ENCODE measurements at places on chromosomes 11 and 22.

DNA sequence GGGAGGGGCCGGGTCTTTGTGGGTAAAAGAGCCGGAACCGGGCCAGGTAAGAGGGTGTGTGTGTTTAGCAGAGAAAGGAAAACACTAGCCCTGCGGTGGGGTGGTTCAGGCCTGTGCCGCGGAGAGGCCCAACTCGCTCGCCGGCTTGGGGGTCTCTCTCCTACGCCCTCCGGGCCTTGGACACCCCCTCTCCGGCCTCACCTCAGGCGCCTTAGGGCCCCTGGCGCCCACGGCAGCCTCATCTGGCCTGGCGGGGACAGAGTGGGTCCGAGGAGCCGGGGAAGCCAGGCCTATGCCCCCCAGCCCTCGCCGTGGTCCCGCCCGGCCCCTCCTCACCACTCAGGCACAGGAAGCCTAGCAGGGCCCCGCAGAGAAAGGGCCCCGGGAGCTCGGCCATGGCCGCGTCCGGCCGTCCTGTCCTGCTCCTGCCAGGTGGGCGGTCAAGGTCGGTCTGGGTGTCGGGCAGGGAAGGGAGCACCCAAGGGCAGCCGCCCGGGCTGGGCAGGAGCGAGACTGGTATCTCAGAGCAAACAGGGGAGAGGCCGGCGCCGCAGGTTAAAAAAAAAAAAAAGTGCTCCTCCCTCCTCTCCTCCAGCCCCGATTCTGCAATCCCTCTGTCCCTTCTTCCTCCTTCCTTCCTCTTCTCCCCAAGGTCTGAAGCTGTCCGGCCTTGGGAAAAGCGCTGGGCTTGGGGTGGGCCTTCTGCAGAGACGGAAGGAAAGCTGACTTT is at the start of gene VSIG2:
Gene VSIG2, minus strand, starts transcription at position 515 of the 730 bp plus-strand sequence. Its CDS starts 118 bp downstream, at position 397.
- no peak for DNase-seq

- DNase-seq: no peak
Observed at GRCh38 chr11:46603704-46604308, 10.0 kb upstream of the AMBRA1 start.

- DNase-seq: no peak
Observed at GRCh38 chr11:1812801-1813200, 22.0 kb upstream of the SYT8 start.

DNA sequence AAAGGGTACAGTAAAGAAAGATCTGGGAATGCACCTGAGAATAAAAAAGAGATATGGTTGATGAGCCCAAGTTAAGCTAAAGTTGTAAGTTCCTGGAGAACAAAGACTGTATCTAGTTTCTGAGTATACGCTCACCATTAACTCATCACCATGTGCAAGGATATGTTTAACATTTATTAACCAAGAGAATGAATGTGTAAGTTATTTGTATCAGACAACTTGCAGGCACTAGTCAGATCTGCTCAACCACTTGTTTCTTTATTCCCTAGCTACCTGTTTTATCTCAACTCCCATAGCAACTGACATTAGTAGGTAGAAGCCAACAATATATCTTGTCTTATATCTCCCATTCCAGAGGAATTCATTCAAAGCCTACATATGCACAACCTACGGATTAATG is 74.9 kb upstream of the KCNA4 start:
- DNase-seq: no peak

- DNase-seq: no peak
Observed at GRCh38 chr11:1608363-1608762, at the start of gene KRTAP5-3. TSS of gene KRTAP5-3 (minus strand) at chr11:1608463. CDS start at chr11:1608385, 78 bp downstream.

DNA sequence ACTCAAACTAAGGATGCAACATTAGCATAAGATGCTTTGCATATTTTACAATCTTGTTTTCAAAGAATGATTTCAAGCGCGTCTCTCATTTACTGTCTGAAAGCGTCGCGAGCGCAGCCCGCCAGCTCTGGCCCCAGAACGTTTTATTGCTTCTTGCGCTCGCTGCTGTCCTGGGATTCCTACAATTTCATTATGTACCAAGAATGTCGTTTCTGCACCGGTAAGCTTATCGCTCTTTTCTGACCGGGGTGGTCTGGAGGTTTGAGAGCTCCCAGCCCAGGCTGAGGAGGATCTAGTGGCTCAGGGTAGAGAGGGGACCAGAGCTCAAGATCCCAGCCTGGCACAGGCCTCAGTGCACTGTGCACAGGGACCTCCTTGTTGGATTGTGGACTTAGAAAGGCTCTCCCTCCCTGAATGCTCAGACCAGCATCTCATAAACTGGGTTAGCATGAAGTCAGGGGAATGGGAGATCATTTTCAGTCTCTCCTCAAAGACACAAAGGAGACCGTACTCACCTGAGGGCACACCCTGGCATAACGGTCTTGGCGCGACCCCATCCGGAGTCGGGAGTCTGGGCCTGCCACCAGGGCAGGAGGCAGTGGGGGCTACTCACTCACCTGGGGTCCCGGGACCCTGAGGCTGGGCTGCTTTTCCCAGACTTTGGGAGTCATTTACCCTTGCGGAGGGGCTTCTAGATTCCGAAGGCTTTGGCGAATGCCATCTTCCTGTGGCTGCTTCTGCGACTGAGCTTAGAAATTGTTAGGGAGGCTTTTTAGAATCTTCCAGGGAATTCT is 817.4 kb downstream of the BRD1 start:
- no peak for DNase-seq

DNA sequence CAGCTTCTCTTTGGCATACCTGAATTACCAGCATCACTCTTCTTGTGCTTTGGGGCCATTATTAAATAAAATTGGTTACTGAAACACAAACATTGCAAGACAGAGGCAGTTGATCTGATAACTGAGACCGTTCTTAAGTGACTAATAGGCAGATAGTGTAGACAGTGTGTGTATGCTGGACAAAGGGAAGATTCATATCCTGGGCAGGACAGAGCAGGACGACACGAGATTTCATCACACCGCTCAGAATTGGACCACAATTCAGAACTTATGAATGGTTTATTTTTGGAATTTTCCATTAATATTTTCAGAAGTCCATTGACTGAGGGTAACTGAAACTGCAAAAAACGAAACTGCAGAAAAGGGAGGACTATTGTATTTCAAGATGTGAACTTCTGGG is 68.6 kb downstream of the LDLRAD3 start:
- DNase-seq: no peak

DNA sequence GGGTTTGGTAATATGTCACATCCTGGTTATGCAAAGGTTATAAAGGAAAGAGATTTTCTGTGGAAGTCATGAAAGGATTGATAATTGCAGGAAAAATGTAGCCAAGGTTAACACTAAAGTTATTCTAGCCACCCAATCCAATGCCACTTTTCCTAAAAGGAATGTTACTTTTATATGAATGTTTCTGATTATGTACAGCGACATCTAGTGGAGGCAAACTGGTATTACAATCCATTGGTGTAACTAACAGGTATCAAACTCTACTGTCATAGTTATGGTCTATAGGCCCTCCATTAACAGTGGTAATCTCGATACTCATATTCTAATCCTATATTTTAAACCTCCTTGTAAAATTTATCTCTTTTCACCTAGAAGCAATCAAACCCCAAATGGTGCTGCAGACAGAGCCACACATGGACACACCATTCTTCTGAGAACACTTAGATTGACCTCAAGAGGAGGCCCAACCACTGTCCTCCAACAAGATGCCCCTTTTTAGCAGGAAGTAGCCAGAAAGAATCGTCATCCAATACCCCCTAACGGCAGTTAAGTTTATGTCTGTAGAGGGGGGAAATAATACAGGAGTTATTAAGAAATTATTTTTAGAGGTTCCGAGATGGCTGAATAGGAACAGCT is 74.9 kb upstream of the RAG2 start:
- no peak for DNase-seq

GRCh38 chr11:133326332-133326731 is 206.0 kb downstream of the OPCML start:
- no peak for DNase-seq

GRCh38 chr22:26401726-26402125 is 27.3 kb upstream of the ASPHD2 start:
- no peak for DNase-seq

GRCh38 chr22:21690401-21690801 is 24.6 kb downstream of the PPIL2 start:
- no peak for DNase-seq

DNA sequence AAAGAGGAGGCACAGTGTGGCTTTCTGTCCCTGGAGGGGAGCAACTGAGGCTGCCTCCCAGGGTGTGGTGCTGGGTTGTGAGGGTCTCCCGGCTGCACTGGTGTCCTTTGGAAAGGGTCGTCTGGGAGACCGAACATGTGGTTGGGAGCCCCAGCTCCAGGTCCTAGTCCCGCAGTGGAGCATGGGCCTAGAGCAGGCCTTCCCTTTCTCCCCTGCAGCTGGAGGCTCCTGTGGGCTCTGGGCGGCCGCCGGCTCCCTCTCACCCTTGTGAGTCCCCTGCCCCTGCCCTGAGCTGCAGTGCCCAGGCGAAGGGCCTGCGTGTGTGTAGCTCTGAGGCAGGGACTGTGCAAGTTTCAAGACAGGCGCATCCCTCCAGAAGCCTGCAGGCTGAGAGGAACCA is 1492.7 kb downstream of the BRD1 start:
- DNase-seq: no peak

- no peak for DNase-seq
Observed at GRCh38 chr11:102935514-102935913, 20.0 kb downstream of the MMP13 start.

DNA sequence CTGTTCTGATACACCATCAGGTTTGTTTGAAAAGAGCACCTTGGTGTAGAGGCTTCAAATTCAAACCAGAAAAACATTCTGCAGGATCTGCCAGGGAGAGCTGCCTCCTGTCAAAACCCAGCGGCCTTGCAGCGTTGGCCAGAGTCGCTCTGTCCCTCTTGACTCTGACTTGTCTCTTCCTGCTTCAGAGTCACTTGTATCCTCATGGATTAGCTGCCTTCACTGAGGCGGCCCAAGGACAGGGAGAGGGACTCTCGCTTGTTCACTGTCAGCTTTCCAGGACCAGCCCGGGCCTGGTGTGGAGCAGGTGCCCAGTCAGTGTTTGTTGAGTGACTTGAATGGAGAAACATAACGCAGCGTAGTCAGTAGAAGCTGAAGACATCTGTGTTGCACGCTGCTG is 18.0 kb downstream of the TBC1D22A start:
- no peak for DNase-seq

GRCh38 chr11:85893395-85893794 is 38.2 kb downstream of the CCDC83 start:
- no peak for DNase-seq

- DNase-seq: no peak
Observed at GRCh38 chr11:77206264-77207018, 78.4 kb downstream of the MYO7A start.

- DNase-seq: no peak
Observed at GRCh38 chr22:34334893-34335292, 414.6 kb upstream of the LARGE1 start.

GRCh38 chr11:44823006-44823405 is 96.2 kb downstream of the TSPAN18 start:
- DNase-seq: no peak

- DNase-seq: no peak
Observed at GRCh38 chr11:78649361-78650215, 74.9 kb upstream of the NARS2 start.

DNA sequence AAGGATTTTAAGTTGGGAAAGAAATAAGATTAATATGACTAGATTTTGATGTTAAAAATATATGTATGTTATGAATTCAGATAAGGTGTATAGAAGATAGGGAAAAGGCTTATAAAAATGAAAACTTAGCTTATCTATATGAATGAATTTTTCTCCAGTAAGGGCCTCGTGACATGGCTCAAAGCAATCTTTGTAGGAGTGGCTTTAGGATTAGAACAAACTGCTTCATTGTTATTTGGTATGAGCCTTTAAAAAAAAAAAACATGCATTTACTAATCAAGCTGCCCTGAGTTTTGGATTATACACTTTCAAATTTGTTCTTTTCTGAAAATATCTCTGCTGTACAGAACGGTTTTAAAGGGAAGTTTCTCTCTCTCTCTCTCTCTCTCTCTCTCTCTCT is 905.9 kb downstream of the OPCML start:
- no peak for DNase-seq

GRCh38 chr11:14308114-14308896 is 50.7 kb downstream of the RRAS2 start:
- no peak for DNase-seq

GRCh38 chr11:2094354-2095197 is 44.6 kb downstream of the IGF2 start:
- no peak for DNase-seq

GRCh38 chr22:27493796-27494195 is 307.8 kb downstream of the MN1 start:
- no peak for DNase-seq

DNA sequence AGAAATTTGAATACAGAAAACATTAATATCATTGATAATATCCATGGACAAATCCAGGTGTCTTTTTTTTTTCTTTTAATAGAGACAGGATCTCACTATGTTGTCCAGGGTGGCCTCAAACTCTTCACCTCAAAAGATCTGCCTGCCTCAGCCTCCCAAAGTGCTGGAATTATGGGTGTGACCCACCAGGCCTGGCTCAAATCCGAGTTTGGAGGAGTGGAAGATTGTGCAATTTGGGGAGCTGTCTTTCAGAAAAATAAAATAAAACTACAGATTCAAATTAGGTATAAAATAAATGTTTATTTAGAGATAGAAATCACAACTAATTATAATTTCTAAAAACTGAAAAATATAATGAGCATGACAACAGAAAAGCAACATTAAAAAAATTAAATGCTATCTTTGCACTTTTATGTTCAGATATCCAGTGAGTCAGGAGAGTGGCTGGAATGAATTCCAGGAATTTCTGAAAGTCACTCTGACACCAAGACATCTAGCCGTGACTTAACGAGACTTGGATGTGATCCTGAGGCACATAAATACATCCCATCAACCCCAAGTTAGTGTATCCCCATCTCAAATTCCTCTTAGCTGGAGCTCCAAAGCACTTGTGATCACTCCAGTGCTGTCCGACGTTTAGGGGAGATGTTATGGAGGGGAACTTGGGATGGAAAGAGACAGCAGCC is 128.6 kb upstream of the THY1 start:
- no peak for DNase-seq

GRCh38 chr11:79066456-79067351 is 374.1 kb downstream of the TENM4 start:
- no peak for DNase-seq

GRCh38 chr22:24503137-24503842 is 8.2 kb downstream of the UPB1 start:
- DNase-seq: peak; percentile 20

- no peak for DNase-seq
Observed at GRCh38 chr11:61962213-61963015, 5.0 kb downstream of the FTH1 start.

GRCh38 chr11:34960277-34960676 is 43.9 kb downstream of the PDHX start:
- no peak for DNase-seq

- DNase-seq: no peak
Observed at GRCh38 chr11:8686325-8686724, 3.7 kb downstream of the RPL27A start.

Data from stimulated activated CD4-positive, alpha-beta T cell treated with anti-CD3 and anti-CD28 coated beads, Interleukin-1b, Interleukin-23, amount 100 ng/mL, for 1 hour (primary cell).